ENCODE measurements at places on chromosomes 4 and X.
A peak's percentile ranks its signal among the peaks of the same experiment; 100 is the strongest.

- DNase-seq: no peak
Observed at GRCh38 chr4:82680834-82681233, 117.8 kb downstream of the SCD5 start.

DNA sequence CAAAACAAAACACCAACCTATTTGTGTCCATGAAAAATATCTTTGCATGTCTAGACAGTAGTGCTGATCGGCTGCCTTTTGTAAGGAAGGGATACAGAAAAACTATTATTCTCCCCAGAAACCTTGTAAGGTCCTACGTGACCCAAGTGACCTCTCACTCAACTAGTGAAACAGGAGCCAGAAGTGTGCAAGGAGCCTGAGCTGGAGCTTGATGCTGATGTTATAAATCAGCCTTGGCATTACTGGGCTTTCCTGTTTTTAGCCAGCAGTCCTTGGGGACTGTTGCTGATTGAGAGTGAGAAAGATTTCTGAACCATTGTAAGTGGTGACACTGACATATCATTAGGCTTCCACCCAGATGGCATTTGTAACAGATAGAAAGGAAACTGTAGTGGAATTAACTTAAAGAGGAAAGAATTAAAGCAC lies 100.8 kb upstream of the LIMCH1 start:
- DNase-seq: no peak

GRCh38 chrX:34915463-34916225 lies 27.0 kb upstream of the FAM47B start:
- no peak for DNase-seq

GRCh38 chr4:14289708-14290107 lies 662.2 kb upstream of the BOD1L1 start:
- DNase-seq: no peak

GRCh38 chr4:101126059-101126458 lies 221.3 kb downstream of the PPP3CA start:
- no peak for DNase-seq

DNA sequence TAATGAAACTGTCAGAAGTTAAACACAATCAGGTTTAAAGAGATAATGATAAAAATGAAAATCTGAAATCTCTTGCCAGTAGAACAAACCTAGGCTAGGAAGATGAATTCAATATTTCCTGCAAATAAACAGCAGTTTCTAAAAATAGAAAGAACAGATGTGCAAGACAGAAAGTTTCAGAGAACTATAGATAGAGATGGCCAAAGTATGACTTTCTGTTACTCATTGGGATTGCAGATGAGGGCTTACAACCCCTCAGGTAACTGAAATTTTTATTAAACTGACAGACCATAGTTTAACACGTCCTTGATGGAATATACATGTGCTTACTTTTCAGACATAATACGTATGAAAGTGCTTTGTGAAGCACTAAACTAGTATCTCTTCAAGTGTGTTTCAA lies 82.3 kb upstream of the PPARGC1A start:
- peak; percentile 17 for DNase-seq

- DNase-seq: no peak
Observed at GRCh38 chrX:153408871-153409351, 2.4 kb upstream of the ZFP92 start.

DNA sequence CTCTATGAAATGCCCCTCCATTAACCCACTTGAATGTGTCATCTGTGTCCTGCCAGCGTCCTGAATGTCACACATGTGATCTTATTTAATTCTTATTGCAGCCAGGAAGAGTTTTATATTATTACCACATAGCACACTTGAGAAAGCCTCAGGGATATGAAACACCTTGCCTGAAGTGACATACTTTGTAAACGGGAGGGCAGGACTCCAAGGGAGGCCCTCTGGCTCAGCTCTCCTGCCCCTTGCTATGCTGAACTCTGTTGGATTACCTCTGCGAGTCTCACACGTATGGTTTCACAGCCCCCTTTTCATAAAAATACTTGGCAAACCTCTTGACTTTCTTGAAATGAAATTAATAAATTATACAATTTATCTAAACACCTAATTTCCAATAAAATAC lies 11.1 kb upstream of the ZCCHC4 start:
- DNase-seq: no peak

GRCh38 chr4:178738026-178738425 lies 1295.8 kb upstream of the AGA start:
- no peak for DNase-seq

DNA sequence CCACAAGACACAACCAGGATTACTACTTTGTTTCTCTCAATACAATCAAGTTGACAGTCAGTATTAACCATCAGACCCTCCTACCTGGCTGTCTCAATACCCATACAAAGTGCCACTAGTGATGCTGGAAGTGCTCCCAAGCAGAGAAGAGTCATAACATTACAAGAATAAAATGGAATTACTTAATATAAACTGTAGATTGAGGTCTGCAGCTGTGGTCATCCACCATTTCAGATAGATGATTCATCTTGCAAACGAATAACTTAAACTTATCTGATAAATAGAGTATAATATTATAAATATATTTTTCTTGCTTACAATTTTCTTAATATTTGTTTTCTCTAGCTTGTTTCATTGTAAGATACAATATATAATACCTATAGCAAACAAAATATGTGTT lies 1034.2 kb upstream of the PCDH10 start:
- DNase-seq: no peak

GRCh38 chr4:152352622-152353116 lies 183.2 kb downstream of the FBXW7 start:
- peak; percentile 42 for DNase-seq

- DNase-seq: no peak
Observed at GRCh38 chr4:74549936-74550335, 105.0 kb downstream of the AREG start.

Data from NAMALWA (cell line).